SHP77 (cell line): ENCODE measurements at places on chromosomes 5 and 9.
A peak's percentile ranks its signal among the peaks of the same experiment; 100 is the strongest.

- DNase-seq = no peak
These were observed 55.0 kb downstream of the WWC1 start for GRCh38 chr5:168346417-168346816.

DNA sequence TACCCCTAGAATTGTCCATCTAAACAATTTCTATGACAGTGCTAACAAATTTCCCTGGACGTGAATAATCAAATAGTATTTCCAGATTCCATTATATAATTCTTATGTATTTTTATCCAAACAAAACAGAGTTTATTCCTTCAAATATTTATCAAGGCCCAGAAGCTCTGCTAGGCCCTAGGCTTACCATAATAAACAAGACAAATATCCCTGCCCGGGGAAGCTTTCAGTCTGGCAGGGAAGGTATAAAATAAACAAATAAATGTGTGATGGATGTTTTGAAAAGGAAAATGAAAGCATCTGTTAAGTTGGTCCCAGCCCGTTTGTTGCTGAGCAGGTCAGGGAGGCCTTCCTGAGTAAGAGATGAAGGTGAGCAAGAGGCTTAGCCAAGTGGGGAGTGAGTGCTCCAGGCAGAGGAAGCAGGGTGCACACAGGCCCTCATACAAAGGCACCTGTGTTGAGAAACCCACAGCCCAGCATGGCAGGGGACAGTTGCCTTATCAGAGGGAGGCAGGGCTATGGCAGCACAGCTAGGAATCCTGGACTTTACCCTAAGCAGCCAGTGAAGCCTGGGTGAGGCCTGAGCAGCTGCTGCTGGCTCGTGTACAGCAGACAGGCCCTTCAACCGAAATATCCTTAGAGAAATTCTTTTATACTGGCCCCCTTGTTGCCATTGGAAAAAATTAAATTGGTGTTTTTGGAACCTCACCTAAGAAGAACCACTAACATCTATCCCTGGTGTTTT lies 7.7 kb upstream of the SLC35D2 start:
- no peak for DNase-seq

DNA sequence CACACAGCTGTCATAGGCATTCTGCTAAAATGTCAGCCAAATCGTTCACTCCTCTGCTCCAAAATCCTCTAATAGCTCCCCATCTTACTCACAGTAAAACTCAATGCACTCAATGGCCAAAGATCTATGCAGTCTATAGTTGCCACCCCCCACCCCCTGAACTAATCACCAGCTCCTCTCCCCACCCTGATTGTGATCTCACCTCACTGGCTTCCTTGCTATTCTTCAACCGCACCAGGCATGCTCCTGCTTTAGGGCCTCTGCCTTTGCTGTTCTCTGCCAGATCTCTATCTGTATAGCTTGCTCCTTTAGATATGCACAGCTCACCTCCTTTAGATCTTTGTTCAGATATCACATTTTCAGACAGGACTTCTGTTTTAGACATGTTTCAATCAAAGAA lies 33.2 kb upstream of the SNX2 start:
- no peak for DNase-seq

DNA sequence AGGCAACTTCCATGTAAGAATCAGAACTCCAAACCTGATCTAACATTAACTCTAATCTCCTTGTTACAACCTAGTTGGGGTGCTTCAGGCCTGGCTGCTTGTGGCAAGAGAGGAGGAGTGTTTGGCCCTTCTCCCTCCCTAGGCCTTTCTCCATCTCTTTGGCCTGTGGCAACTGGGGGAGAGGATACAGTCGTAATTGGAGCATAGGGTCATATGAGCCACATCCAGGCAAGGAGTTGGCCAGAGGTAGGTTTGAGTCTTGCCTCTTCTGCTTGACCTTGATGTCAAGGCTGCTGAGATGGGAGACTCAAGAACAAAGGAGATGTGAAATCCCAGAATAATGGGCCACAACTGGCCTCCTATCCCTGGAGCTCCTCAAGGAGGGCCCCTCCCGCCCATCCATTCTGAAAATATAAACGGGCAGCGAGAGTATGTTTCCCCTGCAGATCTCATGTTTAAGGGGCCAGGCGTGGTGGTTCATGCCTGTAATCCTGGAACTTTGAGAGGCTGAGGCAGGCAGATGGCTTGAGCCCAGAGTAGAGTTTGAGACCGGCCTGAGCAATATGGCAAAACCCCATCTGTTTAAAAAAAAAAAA lies 59.3 kb upstream of the ANGPTL2 start:
- DNase-seq = no peak

GRCh38 chr5:69043655-69043996 lies 50.2 kb upstream of the SLC30A5 start:
- DNase-seq = no peak

DNA sequence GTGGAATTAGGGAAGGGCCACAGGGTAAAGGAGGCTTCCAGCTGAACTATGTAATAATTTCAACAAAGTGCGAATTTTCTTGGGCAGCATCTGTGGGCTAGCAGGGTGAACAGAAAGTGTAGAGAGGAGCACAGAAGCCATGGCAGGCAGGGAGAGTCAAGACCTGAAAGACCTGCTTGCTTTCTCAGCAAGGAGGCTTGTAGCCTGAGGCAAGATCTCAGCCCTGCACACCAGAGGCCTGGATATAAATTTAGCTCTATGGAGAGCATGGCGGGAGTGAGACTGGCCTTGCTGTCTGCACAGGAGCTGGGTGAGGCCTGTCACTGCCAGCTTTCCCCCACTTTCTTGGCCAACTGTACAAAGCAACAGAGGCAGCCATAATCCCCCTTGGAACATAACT lies 32.1 kb upstream of the SH3TC2 start:
- no peak for DNase-seq

- peak; percentile 91 for DNase-seq
These were observed at the start of gene BDP1 for GRCh38 chr5:71455427-71456361. TSS of gene BDP1 (plus strand) at chr5:71455651. CDS start at chr5:71455878, 227 bp downstream.

- DNase-seq = no peak
These were observed 29.9 kb upstream of the UBE2QL1 start for GRCh38 chr5:6418679-6419276.

DNA sequence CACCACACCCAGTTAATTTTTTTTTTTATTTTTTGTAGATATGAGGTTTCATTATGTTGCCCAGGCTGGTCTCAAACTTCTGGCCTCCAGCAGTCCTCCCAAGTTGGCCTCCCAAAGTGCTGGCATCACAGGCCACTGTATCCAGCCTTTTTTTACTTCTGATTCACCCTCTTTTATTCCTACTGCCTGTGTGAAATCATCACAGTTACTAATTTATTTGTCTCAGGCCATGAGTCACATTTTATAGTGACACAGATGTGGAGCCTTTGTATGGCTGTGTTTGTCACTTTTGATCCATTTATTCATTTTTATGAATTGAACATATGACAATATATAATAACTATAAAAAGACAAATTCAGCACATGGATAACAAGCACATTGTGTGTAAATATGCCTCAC lies 67.1 kb upstream of the SNX2 start:
- DNase-seq = no peak

DNA sequence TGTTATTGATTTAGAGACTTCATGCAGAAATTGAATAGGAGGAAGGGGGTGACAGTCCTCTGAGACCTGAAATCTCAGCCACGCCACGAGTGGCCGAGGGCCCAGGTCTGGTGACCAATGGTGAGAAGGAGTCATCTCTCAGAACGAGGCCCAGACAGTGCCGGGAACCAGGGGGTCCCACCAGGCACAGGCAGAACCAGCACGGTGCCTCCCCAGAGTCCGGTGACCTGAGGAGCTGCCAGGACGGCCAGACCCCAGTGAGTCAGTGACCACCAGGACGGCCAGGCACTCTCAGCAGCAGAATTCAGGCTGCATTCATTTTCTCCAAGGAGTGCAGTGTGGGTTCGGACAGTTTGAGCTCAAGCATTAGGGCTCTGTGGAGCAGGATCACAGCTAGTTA lies 43.8 kb upstream of the NKD2 start:
- DNase-seq = no peak

DNA sequence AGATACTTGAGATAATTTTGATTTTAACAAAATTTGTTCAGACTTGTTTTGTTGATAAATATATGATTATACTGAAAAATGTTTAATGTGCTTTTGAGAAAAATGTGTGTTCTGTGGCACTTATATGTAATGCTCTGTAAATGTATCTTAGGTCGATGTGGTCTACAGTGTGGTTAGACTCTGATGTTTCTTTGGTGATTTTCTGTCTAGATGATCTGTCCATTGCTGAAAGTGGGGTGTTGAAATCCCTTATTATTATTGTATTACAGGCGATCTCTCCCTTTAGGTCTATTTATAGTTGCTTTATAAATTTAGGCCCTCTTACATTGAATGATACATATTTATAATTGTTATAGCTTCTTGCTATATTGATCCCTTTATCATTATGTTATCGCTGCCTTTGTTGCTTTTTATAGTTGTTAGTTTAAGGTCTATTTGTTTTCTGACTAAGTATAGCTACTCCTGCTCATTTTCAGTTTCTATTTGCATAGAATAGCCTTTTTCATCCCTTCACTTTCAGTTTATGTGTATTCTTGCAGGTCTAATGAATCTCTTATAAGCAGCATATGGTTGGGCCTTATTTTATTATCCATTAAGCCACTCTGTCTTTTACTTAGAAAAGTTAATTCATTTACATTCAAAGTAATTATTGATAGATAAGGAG lies 124.3 kb downstream of the MRPS30 start:
- no peak for DNase-seq

GRCh38 chr5:29777373-29777772 lies 1416.1 kb upstream of the CDH6 start:
- no peak for DNase-seq

- DNase-seq = no peak
These were observed 62.9 kb upstream of the PTGER4 start for GRCh38 chr5:40616781-40617180.

DNA sequence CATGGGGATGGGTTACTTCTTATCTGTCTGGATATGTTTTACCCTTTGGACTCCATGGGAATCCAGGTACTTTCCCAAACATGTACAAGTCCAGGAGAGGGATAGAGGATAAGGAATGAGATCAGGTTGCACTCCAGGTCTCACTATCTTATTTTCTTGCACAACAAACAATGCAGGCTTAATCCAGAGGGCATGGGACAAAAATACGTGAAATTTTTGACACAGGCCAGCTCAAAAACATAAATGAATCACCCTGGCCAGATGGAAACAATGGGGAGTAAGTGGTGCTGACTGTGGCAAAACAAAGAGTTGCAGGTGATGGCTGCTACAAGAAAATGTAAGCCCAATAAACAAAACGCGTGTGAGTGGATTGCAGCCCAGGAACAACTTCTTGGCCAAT lies 69.4 kb upstream of the GAS1 start:
- DNase-seq = no peak

GRCh38 chr9:92720807-92721535 lies 43.7 kb downstream of the BICD2 start:
- DNase-seq = no peak

DNA sequence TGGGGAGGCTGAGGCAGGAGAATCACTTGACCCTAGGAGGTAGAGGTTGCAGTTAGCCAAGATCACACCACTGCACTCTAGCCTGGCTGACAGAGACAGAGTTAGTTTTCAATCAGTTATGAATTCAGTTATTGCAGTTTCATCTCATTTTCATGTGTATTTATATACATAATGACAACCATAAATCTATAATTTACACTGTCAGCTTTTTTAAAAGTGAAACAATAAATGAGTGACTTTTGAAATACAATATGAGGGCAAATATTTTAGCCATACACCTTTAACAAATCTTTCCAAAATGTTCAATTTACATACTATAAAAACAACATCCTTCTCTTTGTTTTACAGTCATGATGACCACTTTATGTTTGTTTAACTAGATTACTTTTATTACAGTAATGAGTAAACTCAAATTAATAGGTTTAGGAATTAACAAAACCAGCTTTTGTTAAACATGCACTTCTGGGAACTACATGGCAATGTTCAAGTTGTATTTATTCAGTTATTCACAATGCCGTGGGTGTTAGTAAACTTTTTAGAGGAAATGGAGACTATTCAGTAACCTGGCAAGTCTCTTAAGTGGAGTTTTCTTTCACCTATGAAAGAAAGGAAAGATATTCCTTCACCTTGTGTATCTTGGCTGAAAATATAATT lies 12.7 kb downstream of the TYRP1 start:
- no peak for DNase-seq

GRCh38 chr5:59095480-59095879 lies 512.6 kb downstream of the RAB3C start:
- no peak for DNase-seq

DNA sequence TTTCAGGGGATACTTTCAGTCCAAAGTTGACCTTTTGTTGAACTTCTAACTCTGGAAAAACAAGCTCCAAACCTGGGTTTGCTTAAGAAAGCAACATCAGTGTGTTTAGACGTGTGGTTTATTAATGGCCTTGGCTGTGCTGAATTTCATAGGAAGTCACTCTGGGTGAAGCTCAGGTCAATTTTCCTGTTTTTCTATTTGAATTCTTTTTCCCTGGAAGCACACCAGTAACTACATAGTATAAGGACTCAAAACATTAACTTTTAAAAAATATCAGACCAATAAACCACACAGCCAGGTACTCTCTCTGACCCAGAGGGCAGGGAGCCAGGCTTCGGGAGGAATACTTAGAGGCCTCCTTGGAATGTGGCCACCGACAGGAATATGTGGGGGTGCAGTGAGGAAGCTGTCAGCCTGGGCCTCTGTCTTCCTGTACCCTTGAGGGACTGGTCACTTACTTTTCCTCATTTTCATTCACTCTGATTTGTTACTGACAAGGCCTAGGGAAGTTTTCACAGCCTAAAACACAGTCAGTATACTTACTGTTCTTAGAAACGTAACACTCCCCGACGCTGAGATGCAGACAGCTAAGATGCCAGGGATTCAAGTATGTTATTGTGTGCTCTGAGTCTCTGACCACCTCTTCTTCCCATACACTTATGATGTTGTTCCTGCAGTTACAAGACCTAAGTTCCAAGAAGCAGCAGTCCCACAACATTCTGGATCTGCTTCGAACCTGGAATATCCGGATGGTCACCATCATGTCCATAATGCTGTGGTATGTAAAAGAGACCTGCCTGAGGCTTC lies 18.9 kb downstream of the SLC22A5 start:
- DNase-seq = no peak

DNA sequence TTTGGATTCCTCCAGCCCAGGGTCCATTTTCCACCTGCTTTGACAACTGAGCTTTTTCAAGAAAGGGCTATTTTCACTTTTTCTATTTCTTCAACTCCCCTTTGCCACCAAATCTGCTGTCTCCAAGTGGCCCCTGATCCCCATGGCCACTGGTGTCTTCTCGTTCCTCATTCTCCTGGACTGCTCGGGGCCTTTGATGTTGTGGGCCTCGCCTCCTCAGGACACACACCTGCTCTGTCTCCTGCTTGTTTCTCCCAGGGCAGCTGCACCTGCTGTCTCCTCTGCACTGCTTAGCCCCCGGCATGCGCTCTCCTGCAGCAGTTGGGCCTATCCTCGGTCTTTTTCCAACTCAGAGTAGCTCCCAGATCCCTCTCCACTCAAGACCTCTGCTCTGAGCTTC lies 16.3 kb upstream of the NANS start:
- DNase-seq = no peak

DNA sequence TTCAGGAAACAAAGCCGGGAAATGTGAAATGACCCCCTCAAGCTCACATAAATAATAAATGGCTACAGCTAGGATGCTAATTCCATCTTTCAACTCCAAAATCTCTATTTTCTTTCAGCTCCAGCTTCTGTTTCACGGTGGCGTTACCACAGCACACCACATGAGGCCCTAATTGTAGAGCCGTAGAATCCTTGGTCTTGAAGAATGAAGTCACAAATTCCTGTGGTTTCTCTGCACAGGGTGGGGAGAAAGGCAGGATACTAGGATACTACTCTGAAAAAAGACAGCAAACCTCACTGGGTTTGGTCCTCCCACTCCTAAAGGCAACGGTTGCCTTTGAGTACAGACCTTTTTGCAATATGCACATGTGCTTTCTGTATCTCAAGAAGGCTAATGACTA lies 13.9 kb upstream of the RARS1 start:
- no peak for DNase-seq
